Endothelial cell of umbilical vein (primary cell): ENCODE measurements at places on chromosomes 2 and 18. TPM values are rescaled to one million over a fixed set of nuclear protein-coding genes. Genes with fewer than 3 reads are reported as not detected.
A peak's percentile ranks its signal among the peaks of the same experiment; 100 is the strongest.

The KIF1A gene
- total RNA-seq: 0.64 TPM in 1 of 2 replicates, not detected in the other

GRCh38 chr2:41966431-41966893, 81.4 kb upstream of the PKDCC start:
- peak; percentile 93 for DNase-seq

The TRABD2A gene
- total RNA-seq: 0.99 and 1.8 TPM in 2 replicates

DNA sequence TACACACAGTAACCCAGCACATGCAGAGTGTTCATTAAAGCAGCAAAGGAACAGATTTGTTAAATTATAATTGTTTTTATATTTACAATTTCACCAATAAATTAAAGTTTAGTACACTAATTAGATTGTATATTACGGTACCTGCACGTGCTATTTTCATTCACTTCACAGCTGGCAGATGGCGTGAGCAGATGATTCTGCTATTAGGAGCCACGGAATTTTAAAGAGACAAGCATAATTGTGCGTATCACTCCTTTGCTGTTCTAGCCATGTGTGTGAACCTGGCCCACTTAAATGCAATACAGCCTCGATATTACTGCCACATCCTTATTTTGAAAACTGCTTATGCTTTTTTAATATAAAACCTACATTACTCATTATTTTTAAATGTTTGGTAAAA, 332.8 kb upstream of the SOX11 start:
- no peak for DNase-seq

The GBX2 gene
- total RNA-seq: 3.6 TPM in 2 replicates

The ERBB4 gene
- total RNA-seq: 0.27 and 0.74 TPM in 2 replicates

DNA sequence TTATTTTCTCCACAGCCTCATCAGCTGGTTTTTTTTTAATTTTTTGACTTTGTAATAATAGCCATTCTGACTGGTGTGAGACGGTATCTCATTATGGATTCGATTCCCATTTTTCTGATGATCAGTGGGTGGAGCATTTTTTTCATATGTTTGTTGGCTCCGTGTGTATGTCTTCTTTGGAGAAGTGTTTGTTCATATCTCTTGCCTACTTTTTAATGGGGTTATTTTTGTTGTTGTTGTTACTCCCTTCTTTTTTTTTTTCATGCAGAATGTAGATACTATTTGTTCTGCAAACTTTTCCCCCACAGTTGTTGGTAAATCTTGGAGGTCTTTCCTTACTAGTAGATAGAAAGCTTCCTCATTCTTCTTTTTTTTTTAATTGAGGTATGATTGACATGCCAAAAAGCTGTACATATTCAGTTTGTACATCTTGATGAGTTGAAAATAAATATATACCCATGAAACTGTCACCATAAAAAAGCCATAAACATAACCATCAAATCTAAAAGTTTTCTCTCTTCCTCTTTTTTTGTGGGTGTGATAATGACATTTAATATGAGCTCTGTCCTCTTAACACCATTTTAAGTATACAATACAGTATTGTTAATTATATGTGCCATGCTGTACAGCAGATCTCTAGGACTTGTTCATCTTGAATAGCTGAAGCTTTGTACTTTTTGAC, 21.8 kb upstream of the NT5DC4 start:
- DNase-seq: no peak

- DNase-seq: peak; percentile 57
Measured at GRCh38 chr18:3297025-3297984, 35.4 kb downstream of the MYL12B start.

DNA sequence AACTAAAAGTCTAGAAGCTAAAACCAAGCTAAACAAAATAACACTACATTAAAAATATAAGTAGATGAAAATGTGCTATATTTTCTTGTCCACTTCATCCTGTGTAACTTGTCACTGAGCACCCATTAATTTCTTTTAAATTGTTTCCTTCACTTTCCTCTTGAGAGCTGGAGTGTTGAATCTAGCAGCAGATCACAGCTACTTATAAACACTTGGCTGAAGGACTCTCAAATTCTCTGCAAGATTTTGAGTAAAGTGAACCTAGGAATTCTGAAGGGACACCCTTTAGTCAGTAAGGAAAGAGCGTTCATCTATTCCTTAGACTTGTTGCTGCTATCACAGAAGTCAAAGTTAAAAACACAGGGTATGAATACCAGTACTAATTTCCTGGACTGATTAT, 1163.9 kb downstream of the DPP10 start:
- no peak for DNase-seq

- DNase-seq: no peak
Measured at GRCh38 chr18:77648411-77648810, 398.8 kb downstream of the GALR1 start.

- peak; percentile 39 for DNase-seq
Measured at GRCh38 chr18:22284581-22285360, 115.4 kb downstream of the GATA6 start.

The TMEM198 gene
- total RNA-seq: not detected in 2 replicates

DNA sequence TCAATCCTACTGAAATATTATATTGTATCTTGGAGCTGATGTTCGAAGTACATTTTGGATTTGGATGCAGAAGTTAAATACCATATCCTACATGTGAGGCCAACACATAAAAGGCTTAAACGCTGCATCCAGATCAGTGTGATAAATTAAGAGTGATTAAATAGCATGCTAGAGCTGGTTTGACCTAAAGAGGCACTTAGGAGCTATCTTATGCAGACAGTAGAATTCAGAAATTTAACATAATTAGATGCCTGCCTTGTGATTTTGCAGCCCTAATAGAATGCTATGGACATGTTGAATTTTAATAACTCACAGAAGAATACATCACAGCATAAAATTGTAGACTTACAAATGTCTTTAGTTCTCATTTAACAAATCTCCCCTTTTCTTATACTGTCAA, 501.2 kb upstream of the LINC00305 start:
- no peak for DNase-seq

The FSIP2 gene
- 0.16 and 0.24 TPM in 2 replicates for total RNA-seq

DNA sequence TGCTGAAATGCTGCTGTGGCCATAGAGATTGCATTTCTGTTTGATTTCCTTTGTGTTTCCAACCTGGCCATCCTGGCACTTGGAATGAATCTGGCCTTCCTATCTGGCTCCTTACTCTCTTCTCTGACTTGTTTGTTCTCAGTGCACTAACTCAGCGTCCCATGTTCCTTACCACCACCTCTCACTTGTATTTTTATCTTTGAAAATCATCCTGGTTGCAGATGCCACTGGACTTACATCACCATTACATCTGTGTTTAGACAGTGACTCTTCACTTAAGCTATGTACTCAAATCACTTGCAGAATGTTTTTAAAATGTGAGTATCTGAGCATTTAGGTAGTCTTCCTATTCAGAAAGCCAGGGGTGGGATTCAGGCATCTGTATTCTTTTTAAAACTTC, 239.5 kb downstream of the WDR7 start:
- peak; percentile 77 for DNase-seq

The ELOA2 gene
- total RNA-seq: not detected in 2 replicates

The MXD1 gene
- total RNA-seq: 10.6 and 11.7 TPM in 2 replicates

DNA sequence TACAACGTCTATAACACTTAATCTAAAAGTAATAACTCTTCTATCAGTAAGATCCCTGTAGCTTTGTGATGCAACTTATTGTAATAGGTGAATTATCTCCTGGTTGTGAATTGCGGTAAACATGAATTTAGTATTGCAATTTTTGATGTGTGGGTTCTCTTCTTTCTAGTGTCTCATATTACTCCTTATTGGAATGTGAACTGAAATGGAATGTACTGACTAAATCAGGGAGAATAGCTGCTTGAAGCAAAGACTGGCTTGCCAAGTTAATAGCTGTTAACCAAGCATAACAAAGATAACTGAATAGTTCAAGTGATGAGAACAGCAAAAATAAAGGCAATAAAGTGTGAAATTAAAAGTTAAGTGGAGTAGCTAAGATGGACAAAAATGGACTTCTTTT, 60.5 kb upstream of the TFPI start:
- no peak for DNase-seq

- no peak for DNase-seq
Measured at GRCh38 chr2:100964222-100964621, 37.9 kb upstream of the RPL31 start.

The FTCDNL1 gene
- 0.27 and 0.65 TPM in 2 replicates for total RNA-seq

The TPGS2 gene
- 148 and 150 TPM in 2 replicates for total RNA-seq

GRCh38 chr2:8541223-8541622, 140.6 kb upstream of the ID2 start:
- DNase-seq: no peak

The NEU2 gene
- total RNA-seq: not detected in 2 replicates

DNA sequence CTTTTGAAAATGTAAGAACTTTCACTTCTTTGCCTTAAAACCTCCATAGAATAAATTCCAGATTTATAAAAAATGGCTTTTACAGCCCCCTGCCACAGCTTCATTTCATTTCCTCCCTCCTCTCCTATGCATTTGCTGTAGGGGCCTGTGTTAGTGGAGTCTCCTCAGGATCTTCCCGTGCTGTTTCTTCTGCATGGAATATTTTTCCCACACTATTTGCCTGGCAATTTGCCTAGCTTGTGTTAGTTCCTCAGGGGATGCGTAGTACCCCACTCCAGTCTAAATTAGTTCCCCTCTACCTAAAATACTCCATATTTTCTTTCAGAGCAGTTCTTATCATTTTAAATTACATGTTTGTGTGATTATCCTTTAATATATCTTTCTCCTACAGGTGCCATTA, 262.2 kb downstream of the PLCL1 start:
- no peak for DNase-seq
